ENCODE measurements at places on chromosomes 2 and 18.
A peak's percentile ranks its signal among the peaks of the same experiment; 100 is the strongest.

GRCh38 chr2:211259831-211260476, 703.6 kb downstream of the CPS1 start:
- no peak for DNase-seq

DNA sequence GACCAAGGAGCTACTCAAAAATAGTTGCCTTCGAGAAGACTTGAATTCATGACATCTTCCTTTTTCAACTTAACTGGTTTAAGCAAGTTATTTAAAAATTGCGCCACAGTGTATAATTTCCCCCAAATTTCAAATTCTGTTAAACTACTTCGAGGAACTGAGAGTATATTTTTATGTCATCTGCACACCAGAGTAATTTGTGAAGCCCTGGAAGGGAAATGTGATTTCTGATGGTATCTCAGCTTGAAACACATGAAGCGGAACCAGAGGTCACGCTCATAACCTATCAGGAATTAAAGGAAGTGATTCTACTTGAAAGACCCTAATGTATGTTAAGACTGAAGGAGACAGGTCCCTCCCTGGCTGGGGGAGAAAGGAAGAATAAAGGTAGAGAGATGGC, 33.9 kb upstream of the DARS1 start:
- no peak for DNase-seq

DNA sequence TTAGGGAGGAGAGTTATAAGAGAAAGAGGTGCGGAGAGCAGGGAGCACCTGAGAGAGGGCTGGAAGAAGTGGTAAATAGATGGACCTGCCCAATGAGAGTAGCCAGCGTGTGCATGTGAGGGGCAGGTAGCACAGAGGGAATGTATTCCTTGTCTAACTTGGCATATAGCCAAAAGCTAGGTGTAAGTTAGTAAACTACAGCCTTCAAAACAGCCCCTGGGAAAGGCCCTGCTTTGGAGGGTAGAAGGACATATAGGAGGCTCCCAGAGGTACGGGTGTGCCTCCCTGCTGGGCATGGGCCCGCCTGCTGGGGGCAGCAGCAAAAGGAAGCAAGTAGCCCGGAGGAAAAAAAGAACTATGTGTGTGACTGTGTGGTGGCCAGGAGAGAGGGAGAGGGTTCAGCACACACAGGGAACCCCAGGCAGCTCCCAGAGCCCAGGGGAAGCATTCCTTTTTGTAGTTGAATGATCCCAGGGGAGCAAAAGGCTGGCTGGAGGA, 48.0 kb downstream of the TCF7L1 start:
- no peak for DNase-seq

GRCh38 chr2:161337247-161337646, 29.0 kb downstream of the PSMD14 start:
- no peak for DNase-seq

DNA sequence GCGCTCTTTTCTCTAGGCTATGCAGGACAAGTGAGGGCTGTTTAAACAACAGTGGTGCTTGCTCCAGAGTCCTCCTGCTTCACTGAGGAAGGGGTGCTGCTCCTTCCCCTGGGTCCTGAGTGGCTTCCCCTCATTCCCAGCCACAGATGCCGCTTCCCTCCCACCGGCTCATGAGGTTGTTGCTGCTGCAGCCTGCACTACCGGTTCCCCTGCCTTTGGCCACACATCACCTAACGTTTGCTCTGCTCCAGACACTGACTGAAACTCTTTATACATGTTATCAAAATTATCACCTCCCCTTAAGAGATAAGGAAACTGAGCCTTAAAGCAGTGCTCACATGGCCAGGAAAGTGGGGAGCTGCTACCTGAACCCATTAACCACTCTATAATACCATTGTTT, 130.8 kb upstream of the LGALSL start:
- DNase-seq = no peak

- no peak for DNase-seq
Observed at GRCh38 chr2:67872481-67872880, 190.3 kb downstream of the C1D start.

GRCh38 chr2:134231301-134231964, 22.4 kb upstream of the MGAT5 start:
- DNase-seq = no peak

DNA sequence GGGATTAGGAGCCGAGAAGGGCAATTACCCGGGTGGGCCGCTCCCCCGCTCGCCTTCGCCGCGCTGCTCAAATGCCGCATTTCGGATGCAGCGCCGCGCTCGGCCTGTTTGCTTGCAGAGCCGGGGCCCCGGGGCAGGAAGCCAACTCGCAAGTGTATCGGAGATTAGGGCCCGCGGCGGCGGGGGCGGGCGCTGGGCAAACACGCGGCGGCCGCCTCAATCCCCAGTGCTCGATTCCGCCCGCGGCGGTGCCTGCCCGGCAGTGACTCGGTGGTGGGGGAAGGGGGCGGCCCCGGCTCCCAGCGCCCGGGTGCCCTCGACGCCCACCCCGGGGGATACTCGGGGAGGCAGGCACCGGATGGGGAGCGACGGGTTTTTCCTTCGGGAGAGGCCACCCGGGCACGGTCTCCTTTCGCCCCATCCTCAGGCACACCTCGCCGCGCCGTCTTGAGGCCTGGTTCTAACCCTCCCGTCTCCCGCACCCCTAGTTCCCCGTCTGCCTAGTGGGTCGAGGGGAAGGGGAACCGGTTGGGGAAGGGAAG, 26.6 kb upstream of the NOTO start:
- DNase-seq = peak; percentile 49

DNA sequence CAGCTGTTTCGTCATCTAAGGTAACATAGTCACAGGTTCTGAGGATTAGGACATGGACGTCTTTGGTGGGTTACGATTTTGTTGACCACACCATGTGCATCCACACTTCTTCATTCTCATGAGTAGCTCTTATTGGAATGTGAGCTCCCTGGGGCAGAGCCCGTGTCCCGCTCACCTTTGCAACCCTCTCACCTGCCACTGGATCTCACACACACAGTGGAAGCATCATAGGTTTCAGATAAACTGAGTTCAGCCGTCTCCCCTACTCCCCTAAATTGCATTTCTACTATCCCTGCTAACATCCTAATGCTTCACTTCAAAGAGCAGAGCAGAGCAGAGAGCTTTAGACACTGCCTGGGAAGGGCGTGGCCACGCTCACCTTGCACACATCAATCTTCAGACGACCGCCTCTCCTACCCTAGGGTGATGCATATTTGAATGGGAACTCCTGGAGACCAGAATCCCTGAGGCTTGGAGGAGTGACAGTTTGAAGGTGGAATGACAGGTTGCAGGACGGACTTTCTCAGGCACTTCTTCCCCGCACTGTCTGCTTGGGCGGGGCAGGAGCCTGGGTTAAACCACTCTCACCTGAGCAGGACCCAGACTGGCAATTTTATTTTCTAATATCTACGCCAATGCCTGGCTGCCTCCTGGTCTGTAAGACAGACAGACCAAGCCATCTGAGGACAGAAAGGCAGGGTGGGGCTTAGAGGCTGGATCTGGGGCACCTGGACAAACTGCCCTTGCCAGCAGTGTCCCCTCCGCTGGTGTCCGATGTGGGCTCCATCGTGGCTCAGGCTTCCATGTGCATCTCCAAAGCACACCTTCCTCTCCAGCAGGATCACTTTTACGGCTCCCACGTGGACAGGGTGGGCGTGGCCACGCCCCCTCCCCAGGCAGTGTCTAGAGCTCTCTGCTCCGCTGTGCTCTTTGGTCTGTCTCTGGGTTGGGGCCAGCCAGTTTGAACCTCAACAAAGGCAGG, 229.5 kb upstream of the COPS8 start:
- no peak for DNase-seq

DNA sequence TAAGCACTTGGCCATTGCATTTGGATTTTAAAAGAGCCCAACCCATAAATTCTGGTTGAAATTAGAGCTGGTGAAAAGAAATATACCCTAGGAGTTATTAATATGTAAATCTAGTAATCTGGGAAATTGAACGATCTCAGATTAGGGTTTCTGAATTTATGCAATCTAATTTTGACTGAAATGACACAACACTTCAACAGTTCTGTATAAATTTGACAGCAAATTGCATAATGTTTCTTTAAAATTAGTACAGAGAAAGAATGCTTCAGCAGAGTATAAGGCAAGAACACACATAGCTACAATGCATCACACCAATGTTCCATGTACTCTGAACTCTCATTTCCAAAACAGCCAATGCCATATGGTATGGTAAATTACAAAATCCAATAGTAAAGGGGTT, 201.5 kb upstream of the ITGA4 start:
- no peak for DNase-seq

GRCh38 chr2:236240228-236240990, 23.8 kb downstream of the ASB18 start:
- DNase-seq = no peak

DNA sequence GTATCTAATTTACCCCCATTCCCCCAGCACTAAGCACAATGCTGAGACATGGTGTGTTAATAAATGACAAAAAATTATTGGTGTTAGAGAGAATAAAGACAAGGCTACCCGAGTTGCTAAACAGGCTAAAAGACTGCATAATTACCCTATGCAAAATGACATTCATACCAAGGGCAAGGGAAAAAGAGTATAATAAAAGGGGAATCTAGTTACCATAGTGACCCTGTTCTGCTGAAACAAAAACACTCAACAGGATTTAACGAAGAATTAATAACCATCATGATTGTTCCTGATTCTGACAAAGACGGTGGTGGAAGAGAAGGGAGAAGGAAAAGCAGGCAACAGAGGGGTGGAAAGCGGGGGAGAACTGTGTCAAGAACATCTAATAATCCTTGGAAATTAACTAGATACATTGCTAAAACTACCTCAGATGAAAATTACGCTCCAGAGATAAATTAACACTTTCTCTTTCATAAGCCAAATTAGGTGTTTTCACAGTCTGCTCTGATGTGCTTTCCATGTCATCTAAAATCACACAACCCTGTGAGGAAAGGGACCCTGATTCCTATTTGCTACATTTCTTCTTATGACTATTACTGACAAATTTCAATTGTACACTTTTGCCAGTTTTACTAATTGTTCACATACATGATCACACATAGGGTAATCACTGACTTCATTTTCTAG, 25.5 kb downstream of the TTR start:
- DNase-seq = no peak

GRCh38 chr2:1750933-1751766, 6.8 kb upstream of the PXDN start:
- DNase-seq = peak; percentile 20

GRCh38 chr2:217045700-217046475, 186.0 kb upstream of the TNP1 start:
- DNase-seq = no peak

DNA sequence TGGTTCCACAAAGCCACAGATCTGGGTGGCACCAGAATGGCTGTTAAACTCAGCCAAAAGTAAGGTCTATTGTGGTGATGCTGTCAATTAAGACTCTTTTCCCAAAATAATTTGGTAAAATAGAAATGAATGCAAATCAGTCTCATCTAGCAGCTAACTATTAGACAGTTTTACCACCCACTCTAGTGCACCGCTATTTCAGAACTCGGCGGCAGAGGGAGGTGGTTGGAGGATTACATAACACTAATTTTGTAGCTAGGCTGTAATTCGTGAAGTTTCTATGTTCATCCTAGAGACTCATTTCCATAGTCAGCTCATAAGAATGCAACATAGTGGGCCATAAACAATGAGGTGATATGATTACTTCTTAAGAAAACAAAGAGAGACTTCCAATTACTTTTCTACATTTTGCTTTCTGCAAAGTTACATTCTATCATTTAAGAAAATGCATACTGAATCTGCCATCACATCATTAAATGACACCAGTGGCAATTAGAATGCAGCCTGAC, 413.8 kb downstream of the FBXO15 start:
- DNase-seq = no peak

DNA sequence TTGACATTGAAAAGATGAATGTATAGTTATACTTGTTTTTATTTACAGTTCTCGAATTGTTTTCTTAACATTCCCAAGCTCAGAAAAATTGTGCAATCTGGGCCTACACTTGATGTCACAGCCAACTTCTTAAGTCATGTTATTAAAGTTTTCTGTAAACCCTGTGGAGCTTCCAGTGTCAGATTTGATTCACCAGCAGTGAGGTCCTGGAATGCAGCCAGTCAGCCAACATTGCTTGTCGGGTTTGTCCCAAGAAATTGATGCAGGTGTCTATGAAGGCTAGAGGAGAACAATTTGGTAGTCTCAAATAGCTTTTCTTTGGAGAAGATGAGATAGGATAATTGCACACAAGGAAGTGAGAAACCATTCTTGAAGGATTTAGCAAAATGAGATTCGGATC, 732.2 kb downstream of the DPP10 start:
- no peak for DNase-seq

DNA sequence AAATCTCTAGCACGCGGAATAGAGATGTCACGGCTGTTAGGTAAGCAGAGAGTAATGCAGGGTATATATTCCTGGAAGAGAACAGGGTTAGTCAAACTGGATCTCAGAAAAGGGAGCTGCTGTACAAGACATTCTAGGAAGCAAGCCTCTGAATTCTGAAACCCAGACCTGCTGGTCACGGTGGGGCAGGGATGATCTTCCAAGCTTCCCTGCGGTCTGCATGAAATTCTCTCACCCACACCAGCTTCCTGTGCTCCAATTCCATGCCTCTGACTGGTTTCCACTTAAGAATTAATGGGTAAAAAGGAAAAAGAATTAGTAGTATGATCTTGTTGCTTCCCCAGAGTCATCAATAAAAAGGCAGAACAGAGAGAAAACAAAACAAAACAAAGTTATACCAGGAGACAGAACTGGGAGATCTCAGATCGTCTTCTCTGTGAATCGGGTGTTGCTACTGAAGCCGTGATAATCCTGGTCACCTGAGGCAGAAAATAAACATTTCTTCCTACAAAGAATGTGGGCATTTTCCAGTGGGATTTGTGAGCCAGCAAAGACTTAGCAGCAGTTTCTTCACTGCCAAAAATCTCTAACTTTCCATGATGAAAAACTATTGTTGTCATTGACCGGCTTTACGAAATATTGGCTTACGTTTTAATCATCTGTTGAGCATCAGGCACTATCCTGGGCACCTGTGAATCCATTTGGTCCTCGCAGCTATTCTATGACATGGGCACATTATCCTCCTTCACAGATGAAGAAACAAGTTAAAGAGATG, 5.3 kb upstream of the CYP27C1 start:
- no peak for DNase-seq

GRCh38 chr2:127134235-127134634, 27.3 kb upstream of the BIN1 start:
- DNase-seq = no peak

DNA sequence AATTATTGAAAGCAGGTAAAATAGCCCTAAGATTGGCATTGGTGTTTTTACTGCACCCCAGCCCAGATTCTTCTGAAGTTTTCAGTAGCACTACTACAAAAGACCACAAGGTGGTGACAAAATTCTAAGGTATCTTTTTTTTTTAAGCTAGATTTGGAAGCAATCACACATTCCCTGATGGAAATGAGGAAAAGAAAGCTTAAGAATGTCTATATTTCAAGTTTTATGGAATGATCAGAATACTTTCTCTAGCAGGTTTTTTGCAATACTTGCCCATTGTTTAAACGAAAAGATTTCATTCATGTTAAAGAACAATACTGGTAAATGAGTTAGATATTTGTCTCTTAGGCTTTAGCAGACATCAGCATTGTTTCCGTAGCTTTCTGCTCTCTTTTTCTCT, 32.1 kb upstream of the ZNF638 start:
- DNase-seq = no peak

- no peak for DNase-seq
Observed at GRCh38 chr2:80292474-80292873, 12.1 kb downstream of the LRRTM1 start.
